Lower lobe of right lung (tissue), 2 donors: ENCODE measurements at places on chromosomes 12 and 14. TPM values are rescaled to one million over a fixed set of nuclear protein-coding genes. Genes with fewer than 3 reads are reported as not detected.

The SH2B3 gene
- total RNA-seq = 49.5 TPM

The CCDC184 gene
- total RNA-seq = 1.0 TPM

The RILPL2 gene
- total RNA-seq = 18.6 TPM

The CLEC14A gene
- 57.0 TPM for total RNA-seq

The GLT1D1 gene
- 5.3 TPM for total RNA-seq

The P2RX2 gene
- total RNA-seq = 0.56 TPM

The B4GALNT3 gene
- 20.6 TPM for total RNA-seq

The VCPKMT gene
- 8.0 TPM for total RNA-seq

The TMTC1 gene
- 24.8 TPM for total RNA-seq

The TAS2R50 gene
- total RNA-seq = 0.50 TPM

The CCDC196 gene
- total RNA-seq = not detected

The NPFF gene
- total RNA-seq = not detected

The WNT1 gene
- total RNA-seq = not detected

The PLCZ1 gene
- not detected for total RNA-seq

The LAG3 gene
- total RNA-seq = 2.1 TPM

The SLC25A21 gene
- total RNA-seq = 0.38 TPM

GRCh38 chr12:132437943-132438700 lies 51.8 kb upstream of the FBRSL1 start:
- H3K36me3 ChIP-seq = no peaks in the 10 kb centered on the region
- no peak for DNase-seq
- no peak overlapping the region for H3K4me3 ChIP-seq
- H3K27ac ChIP-seq = no peak overlapping the region
- peaks cover 14% of the 10 kb centered on the region for H3K27me3 ChIP-seq

GRCh38 chr12:93709386-93709785 lies 32.2 kb downstream of the CRADD start:
- H3K36me3 ChIP-seq = no peaks in the 10 kb centered on the region
- no peak for DNase-seq
- no peaks in the 10 kb centered on the region for H3K27me3 ChIP-seq
- no peak overlapping the region for H3K27ac ChIP-seq
- no peak overlapping the region for H3K4me3 ChIP-seq

DNA sequence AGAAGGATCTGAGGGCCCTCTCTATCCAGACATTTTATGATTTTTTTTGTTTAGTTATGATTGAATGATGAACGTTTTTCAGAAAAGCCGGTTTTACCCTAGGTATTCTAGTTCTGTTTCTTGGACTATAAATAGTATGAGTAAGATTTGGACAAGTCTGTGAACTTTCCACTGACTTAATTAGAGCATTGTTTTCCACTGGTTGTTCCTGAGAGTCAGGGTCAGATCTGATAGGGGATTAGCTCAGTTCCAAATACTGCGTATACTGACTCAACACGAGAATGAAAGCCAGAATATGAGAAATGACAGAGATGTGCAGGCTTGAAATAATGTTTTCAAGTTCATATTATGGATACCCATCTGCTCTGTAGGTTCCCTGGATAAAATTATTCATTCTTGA lies 361.6 kb downstream of the AEBP2 start:
- DNase-seq = no peak
- no peaks in the 10 kb centered on the region for H3K27me3 ChIP-seq
- no peak overlapping the region for H3K27ac ChIP-seq

DNA sequence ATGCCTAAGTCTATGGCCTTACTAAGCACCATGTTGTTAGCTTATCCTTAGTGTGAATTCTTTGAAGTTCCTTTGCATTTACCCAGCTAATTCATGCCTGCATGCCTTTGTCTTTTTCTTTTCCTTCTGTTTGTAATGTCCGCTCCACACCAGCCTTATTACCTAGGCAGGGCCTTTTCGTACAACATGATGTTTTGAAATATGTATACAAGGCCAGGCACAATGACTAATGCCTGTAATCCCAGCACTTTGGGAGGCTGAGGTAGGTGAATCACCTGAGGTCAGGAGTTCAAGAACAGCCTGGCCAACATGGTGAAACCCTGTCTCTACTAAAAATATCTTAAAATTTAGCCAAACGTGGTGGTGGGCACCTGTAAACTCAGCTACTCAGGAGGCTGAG lies 1636.5 kb upstream of the SEL1L start:
- no peak overlapping the region for H3K27ac ChIP-seq
- no peak overlapping the region for H3K4me3 ChIP-seq
- no peaks in the 10 kb centered on the region for H3K27me3 ChIP-seq
- DNase-seq = no peak
- H3K4me1 ChIP-seq = no peaks in the 10 kb centered on the region

- H3K4me3 ChIP-seq = no peak overlapping the region
- no peak for DNase-seq
- peaks cover 40% of the 10 kb centered on the region for H3K4me1 ChIP-seq
- no peaks in the 10 kb centered on the region for H3K27me3 ChIP-seq
Measured at GRCh38 chr12:75724307-75724927, 213.0 kb upstream of the KRR1 start.

- H3K36me3 ChIP-seq = no peaks in the 10 kb centered on the region
- H3K4me3 ChIP-seq = no peak overlapping the region
- H3K4me1 ChIP-seq = peaks cover 27% of the 10 kb centered on the region
- no peak overlapping the region for H3K27ac ChIP-seq
- H3K27me3 ChIP-seq = no peaks in the 10 kb centered on the region
- DNase-seq = no peak
Measured at GRCh38 chr12:12171991-12172511, 94.8 kb downstream of the LRP6 start.

- no peak for DNase-seq
- H3K4me1 ChIP-seq = no peaks in the 10 kb centered on the region
- no peak overlapping the region for H3K4me3 ChIP-seq
- H3K27ac ChIP-seq = no peak overlapping the region
- no peaks in the 10 kb centered on the region for H3K36me3 ChIP-seq
Measured at GRCh38 chr12:46574847-46575246, 202.3 kb upstream of the SLC38A2 start.

DNA sequence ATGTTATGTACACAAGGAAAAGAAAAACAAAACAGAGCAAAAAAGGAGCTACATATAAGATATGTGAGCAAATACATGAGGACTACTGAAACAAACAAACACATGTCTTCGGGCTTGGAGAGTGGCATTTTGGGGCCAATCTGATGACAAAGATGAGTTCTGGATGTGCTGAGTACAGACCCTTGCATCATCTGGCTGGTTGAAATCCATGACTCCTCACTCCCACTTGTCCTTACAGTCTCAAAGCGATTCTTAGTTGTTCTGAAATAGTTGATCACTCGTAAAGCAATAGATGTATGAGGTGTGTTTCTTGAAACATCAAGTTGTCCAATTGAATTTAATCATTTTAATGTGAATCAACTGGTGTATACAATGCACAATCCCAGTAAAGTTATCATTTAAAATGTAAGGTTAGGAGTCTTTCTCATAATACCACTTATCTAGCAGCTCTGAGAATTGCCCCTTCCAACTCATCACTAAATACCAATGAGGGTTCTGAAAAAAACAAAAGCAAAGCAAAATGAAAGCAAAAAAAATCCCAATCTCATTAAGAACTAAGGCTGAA lies 136.9 kb downstream of the ITPR2 start:
- H3K36me3 ChIP-seq = peaks cover 28% of the 10 kb centered on the region
- no peak overlapping the region for H3K27ac ChIP-seq
- H3K4me1 ChIP-seq = no peaks in the 10 kb centered on the region
- no peak for DNase-seq
- H3K4me3 ChIP-seq = no peak overlapping the region

DNA sequence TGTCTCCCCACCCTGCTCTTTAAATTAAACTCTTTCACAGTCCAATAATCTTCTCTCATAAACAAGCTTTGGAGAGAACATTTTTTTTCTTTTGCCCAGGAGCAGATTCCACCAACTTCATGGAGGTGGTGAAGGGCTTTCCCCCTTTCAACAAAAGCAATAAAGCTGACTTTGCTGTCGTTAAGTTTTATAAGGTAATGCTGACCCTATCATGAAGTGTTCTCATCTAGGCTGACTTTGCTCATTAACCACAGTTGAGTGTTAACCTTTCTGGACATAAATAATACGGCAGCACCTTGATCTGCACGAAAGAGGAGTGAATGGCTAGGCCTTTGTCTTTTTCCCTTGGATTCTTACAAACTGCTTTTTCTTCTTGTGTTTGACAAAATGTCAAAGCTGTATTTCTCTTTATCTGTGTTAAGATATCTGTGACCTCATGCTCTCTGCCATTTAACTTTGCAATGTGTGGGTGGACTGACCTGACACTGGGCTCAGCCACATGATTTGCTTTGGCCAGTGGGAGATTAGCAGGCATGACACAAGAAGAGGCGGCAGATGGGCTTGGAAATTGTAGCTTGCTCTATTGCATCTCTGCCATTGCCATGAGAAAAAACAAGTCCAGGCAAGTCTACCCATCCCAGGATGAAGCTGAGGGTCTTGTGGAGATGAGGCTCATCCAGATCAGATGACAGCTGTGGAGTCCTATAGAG lies 470.9 kb upstream of the CCDC196 start:
- no peak overlapping the region for H3K27ac ChIP-seq
- H3K4me3 ChIP-seq = no peak overlapping the region
- H3K36me3 ChIP-seq = no peaks in the 10 kb centered on the region
- H3K4me1 ChIP-seq = no peaks in the 10 kb centered on the region
- H3K27me3 ChIP-seq = no peaks in the 10 kb centered on the region
- DNase-seq = no peak

DNA sequence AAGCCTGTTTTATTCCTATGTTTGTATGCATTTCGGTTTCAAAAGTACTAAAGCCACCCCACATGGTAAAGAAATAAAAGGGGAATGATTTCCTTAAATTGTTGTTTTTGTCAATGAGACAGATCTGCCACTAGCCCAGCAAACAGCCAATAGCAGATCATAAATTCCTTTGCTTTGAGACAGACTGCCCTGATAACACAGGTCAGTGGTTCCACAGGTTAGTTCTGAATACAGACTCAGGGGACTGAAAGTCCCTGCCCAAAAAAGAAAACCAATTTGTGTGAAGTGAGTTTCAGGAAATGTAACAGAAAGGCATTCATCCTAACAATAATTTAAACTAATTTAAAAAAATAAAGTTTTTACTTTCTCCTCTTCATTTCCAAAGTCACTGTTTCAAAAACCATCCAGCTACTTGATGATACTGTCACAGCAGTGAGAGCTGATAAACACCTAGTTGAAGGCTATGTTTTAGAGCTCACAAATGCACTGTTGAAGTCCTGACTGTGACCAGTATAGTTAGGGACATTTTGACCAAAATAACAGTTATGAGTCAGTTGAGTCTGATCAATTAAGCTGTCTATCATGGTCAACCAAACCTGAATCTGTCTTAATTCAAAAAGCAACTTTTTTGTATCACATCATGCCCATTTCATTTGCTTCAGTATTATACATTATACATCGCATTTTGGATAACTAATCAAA lies 77.7 kb downstream of the LGR5 start:
- no peak overlapping the region for H3K4me3 ChIP-seq
- no peaks in the 10 kb centered on the region for H3K36me3 ChIP-seq
- H3K4me1 ChIP-seq = no peaks in the 10 kb centered on the region

DNA sequence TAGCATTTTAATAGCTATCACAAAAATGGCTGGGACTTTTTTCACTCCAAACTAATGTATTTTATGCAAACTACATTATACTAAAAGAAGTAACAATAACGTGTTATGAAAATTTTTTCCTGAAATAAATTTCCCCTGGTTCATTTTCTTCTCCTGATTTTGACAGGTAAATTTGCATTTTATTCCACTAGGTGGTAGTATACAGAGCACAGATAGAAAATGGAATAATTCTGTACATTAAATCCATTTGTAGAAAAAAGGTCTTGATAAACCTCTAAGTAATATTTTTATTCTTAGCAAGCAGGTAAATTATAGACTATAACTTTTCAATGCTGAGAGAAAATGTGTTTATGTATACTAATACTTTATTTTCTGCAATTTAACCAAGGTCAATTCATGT lies 96.5 kb downstream of the BCAT1 start:
- peaks cover 5% of the 10 kb centered on the region for H3K36me3 ChIP-seq
- no peak for DNase-seq
- no peak overlapping the region for H3K27ac ChIP-seq
- no peaks in the 10 kb centered on the region for H3K27me3 ChIP-seq
- H3K4me3 ChIP-seq = no peak overlapping the region
- no peaks in the 10 kb centered on the region for H3K4me1 ChIP-seq

DNA sequence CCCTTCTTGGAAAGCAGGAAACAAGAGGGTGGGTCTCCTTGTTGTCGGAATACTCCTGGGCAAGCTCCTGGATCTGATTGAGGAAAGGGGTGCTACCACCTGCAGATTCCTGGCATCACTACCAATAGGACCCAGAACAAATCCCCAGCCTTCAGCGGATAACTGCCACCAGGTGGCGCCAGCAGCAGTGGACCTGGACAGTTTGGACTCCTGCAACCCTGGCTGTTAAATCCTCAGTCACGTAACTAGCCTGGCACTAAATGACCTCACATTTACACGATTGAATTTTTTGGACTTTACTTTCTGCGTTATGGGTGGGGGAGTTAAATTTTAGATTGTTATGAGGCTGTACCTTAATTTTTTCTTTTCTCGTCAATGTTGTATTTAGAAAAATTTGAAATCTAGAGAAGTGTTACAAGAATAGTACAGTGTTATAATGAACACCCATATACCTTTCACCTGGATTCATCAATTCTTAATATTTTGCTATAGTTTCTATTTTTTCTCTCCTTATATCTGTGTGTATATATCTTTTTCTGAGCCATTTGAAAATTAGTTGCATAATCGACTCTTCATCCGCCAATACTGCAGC lies 95.6 kb downstream of the GAS2L3 start:
- H3K4me1 ChIP-seq = no peaks in the 10 kb centered on the region
- no peak overlapping the region for H3K27ac ChIP-seq
- H3K36me3 ChIP-seq = no peaks in the 10 kb centered on the region
- peaks cover 4% of the 10 kb centered on the region for H3K27me3 ChIP-seq

DNA sequence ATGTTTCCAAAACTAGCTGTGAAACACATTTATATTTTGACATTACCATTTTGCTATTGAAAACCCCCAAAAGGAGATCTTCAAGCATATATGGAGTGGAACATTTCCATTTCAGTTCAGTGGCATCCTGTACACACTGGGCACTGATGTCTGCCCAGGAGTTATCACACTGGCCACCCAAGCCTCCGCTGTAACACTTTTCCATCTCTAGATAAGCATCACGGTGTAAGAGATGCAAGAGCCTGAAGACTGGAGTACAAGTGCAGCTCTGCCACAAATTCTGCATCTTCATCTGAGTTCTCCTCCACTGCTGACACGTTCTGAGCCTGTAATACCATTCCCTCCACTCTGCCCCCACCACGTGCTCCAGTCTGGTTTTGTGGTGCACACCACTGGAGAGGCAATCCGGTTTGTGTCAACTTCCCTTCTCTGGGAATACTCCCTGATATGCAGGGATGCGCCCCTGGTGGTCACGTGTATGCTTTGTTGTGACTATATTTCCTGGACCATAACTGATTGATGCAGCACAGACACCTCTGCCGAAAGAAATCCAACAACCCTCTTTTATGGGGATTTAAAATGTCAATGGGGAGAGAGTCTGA lies 12.7 kb downstream of the SPTLC2 start:
- DNase-seq = no peak
- no peaks in the 10 kb centered on the region for H3K27me3 ChIP-seq
- H3K4me3 ChIP-seq = no peak overlapping the region
- H3K4me1 ChIP-seq = peaks cover 45% of the 10 kb centered on the region
